Left ventricle myocardium inferior (tissue), 1 donor: ENCODE measurements at places on chromosomes 1 and 21. TPM values are rescaled to one million over a fixed set of nuclear protein-coding genes. Genes with fewer than 3 reads are reported as not detected.
A peak's percentile ranks its signal among the peaks of the same experiment; 100 is the strongest.

Gene DTL
- total RNA-seq, result 0.30 TPM

Gene KCTD3
- total RNA-seq, result 11.2 TPM

Gene KCNK2
- 0.08 TPM for total RNA-seq

Gene OR2L3
- total RNA-seq, result not detected

Gene GNAT2
- total RNA-seq, result not detected

DNA sequence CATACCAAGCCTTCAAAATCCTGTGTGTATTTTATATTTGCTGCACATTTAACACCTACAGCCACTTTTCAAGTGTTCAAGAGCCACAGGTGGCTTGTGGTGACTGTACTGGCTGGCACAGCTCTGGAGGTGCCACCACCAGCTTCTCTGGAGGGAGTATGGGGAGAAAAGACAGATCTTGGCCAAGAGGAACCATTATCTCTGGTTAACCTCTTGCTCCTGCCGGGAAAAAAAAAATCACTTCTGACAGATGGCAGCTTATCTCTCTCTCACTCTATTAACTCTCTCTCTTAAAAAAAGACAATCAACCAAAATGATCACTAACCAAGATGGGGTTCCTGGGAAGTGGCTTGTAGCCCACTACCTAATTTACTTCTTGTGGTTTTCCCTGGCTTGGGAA, 1.2 kb upstream of the RIIAD1 start:
- H3K27ac ChIP-seq, result peak overlapping the region; percentile 83
- peak overlapping the region; percentile 66 for H3K4me3 ChIP-seq
- peaks cover 57% of the 10 kb centered on the region for H3K4me1 ChIP-seq

DNA sequence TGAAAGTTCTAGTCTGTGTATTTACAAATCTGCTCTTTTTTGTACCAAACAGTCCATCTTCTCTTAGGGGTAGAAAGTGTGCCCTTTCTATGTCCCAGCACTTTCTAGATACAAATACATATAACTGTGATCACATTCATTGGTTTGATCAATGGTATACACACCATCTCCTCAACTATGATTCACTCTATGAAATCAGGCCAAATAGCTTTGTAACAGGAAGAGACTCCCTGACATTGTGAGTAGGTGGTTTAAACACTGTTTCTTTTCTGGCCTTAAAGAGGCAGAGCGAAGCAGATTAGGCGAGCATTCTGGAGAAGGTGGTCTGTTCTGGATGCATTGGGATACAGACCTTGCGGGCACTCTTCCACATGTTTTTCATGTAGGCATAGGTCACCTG, 39.3 kb upstream of the EXOSC10 start:
- no peak overlapping the region for H3K4me3 ChIP-seq
- H3K27ac ChIP-seq, result peak overlapping the region; percentile 45
- no peaks in the 10 kb centered on the region for H3K27me3 ChIP-seq
- DNase-seq, result no peak
- peaks cover 34% of the 10 kb centered on the region for H3K4me1 ChIP-seq

DNA sequence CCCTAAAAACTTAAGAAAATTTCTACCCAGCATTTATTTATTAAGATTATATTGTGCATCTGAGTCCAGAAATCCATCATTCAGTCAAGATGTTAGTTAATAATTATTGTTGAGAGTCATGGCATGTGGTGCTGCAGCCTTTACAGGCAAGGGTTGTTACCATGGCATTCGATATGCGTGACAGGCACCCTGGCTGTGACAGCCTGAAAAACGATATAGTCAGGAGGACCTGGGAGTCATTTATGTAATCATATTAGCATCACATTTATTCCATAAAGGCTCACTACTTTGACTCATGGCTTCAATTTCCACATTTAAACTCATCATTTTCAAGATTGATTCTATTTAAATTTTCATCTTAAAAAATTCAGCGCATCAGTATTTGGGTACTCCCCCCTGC, 68.0 kb downstream of the CACHD1 start:
- H3K36me3 ChIP-seq, result no peaks in the 10 kb centered on the region
- H3K4me3 ChIP-seq, result no peak overlapping the region
- H3K27ac ChIP-seq, result peak overlapping the region; percentile 70

- H3K27ac ChIP-seq, result peak overlapping the region; percentile 78
- H3K4me3 ChIP-seq, result no peak overlapping the region
- H3K27me3 ChIP-seq, result no peaks in the 10 kb centered on the region
- peaks cover 30% of the 10 kb centered on the region for H3K36me3 ChIP-seq
These were observed 32.8 kb upstream of the IL19 start for GRCh38 chr1:206737729-206738201.

DNA sequence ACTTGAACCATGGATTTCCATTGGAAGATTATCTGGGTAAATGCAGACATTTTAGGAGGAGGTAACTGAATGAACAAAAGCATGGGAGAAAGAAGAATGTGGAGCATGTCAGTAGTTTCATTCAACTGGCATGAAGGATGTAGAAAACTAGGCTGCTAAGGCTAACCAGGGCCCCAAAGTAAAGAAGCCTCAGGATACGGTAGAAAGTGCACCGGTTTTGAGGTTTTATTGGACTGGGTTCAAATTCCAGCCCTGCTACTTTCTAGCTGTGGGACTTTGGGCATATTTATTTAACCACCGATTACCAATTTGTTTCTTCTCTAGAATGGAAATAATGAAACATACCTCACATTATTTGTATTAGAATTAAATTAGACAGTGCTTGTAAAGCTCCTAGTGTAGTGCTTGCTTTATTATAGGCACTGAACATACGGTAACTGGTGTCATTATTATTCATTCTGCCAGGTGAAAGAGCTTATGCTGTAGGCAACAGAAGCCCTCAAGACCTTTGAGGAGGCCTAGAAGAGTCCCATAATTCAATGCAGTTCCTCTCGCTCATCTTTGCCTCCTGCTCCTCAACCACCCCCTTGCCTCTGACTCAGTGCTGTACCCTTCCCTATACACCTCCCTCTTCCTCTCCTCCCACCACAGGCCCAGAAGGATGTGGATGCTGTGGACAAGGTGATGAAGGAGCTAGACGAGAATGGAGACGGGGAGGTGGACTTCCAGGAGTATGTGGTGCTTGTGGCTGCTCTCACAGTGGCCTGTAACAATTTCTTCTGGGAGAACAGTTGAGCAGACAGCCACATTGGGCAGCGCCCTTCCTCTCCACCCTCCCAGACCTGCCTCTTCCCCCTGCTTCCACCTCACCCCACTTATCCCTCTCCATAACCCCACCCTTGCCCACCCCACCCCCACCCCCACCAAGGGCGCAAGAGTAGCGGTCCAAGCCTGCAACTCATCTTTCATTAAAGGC, 2.5 kb upstream of the CHTOP start:
- peak overlapping the region; percentile 100 for H3K27ac ChIP-seq
- no peak for DNase-seq
- peak overlapping the region; percentile 66 for H3K4me3 ChIP-seq
- H3K36me3 ChIP-seq, result peaks cover 12% of the 10 kb centered on the region
- H3K4me1 ChIP-seq, result peaks cover 92% of the 10 kb centered on the region
- no peaks in the 10 kb centered on the region for H3K27me3 ChIP-seq

DNA sequence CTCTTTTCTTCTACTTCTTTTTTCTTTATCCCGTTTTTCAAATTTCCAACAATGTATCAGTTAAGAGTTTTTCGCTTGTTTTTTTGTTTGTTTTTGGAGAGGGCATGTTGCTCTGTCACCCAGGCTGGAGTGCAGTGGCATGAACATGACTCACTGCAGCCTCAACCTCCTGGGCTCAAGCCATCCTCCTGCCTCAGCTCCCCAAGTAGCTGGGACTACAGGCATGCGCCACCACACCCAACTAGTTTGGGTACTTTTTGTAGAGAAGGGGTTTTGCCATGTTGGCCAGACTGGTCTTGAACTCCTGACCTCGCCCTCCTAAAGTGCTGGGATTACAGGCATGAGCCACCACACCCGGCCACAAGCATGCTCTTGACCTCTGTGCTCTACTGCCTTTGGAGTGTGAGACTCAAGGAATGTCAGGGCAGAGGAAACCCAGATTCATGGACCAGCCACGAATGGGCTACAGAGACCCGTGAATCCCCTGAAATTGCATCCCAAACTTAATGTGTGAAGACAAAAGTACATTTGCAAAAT, 65.1 kb upstream of the HSD17B7 start:
- H3K4me3 ChIP-seq, result no peak overlapping the region
- DNase-seq, result no peak
- no peak overlapping the region for H3K27ac ChIP-seq
- H3K36me3 ChIP-seq, result no peaks in the 10 kb centered on the region

DNA sequence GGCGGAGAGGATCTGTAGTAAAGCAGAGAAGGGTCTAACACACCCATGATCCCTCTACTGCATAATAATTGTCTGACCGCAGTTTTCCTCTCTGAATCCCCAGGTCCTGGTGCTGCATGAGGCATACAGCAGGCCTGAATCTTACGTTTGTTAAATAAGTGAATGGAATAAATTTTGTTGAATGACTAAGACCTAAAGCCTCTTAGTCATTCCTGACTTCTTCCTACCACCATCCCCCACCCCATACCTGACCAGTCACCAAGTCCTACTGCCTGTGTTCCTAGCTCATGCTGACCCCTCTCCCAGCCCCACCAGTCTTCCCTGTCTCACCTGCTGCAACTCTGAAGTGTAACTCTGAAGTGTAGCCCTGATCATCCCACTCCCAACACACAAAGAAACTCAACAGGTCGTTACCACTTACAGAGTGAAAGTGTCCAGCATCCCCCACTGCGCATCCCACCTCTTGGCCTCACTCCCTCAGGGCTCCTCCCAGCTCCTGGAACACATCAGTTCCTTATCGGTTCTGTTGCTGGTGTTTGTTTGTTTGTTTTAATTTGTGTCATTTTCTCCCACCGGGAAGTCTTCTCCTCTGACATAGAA, 9.7 kb downstream of the GJA5 start:
- H3K4me1 ChIP-seq, result peaks cover 31% of the 10 kb centered on the region
- H3K4me3 ChIP-seq, result no peak overlapping the region
- H3K27me3 ChIP-seq, result no peaks in the 10 kb centered on the region

GRCh38 chr1:232904131-232904530, 46.3 kb upstream of the NTPCR start:
- H3K4me1 ChIP-seq, result peaks cover 27% of the 10 kb centered on the region
- H3K27me3 ChIP-seq, result no peaks in the 10 kb centered on the region
- H3K4me3 ChIP-seq, result no peak overlapping the region
- DNase-seq, result no peak

DNA sequence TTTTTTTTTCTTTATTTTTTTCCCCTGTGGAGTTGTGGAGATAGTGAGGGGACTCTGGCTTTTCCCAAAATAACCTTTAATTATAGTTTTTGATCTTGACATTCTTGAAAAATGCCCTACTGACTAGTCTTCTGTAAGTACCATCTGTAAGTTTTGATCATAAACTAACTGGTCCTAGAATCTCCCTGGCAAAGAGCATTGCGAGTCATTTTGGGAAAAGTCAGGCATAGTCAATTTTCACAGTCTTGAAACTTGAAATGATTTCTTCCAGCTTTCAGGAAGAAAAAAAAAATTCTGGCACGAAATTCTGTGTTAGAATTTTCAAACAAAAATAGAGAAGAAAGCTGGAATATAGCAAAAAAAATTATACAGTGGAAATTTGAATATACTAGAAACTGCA, 181.2 kb upstream of the SNX7 start:
- no peak for DNase-seq
- H3K27me3 ChIP-seq, result no peaks in the 10 kb centered on the region
- no peak overlapping the region for H3K27ac ChIP-seq
- H3K4me3 ChIP-seq, result no peak overlapping the region
- no peaks in the 10 kb centered on the region for H3K36me3 ChIP-seq

GRCh38 chr21:35226968-35227744, 178.1 kb upstream of the RUNX1 start:
- H3K36me3 ChIP-seq, result no peaks in the 10 kb centered on the region
- no peak overlapping the region for H3K27ac ChIP-seq
- no peak overlapping the region for H3K4me3 ChIP-seq
- no peak for DNase-seq
- peaks cover 39% of the 10 kb centered on the region for H3K4me1 ChIP-seq

GRCh38 chr1:165144757-165145397, 211.6 kb downstream of the LMX1A start:
- H3K4me1 ChIP-seq, result no peaks in the 10 kb centered on the region
- no peaks in the 10 kb centered on the region for H3K36me3 ChIP-seq
- H3K27ac ChIP-seq, result no peak overlapping the region
- no peak overlapping the region for H3K4me3 ChIP-seq
- peak; percentile 21 for DNase-seq
- H3K27me3 ChIP-seq, result peaks cover 85% of the 10 kb centered on the region

DNA sequence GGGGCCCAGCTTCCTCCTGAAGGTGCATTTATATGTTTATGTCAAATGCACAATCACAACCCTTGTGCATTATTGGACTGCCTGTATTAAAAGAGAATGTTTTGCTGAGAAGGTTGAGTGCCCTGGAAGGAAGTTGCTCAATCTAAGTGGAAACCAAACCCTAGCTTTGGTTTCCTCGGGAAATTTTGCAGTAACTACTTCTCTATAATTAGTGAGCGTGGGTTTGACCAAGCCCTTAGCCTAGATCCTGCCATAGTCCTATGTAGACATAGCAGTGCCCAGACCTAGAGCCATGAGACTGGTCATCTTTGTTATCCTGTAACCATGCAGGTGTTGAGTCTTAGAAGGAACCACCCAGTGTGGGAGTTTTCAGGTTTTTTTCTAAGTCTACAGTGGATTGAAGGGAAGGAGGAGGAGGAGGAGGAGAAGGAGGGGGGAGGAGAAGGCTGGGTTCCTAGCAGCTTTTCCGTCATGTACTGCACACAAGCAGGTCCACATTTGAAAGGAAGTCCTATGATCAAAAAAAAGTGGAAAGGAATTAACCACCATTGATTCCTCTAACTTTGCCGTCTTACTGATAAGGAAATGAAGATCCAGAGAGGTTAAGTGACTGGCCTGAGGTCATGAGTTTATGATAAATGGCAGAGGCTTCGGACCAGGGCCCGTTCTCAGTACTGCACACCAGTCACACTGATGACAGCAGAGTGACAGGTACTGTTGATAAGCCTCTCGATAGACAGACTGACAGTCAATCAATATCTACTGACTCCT, 72.2 kb upstream of the LYST start:
- H3K27me3 ChIP-seq, result no peaks in the 10 kb centered on the region
- peaks cover 30% of the 10 kb centered on the region for H3K4me1 ChIP-seq
- DNase-seq, result no peak
- no peaks in the 10 kb centered on the region for H3K36me3 ChIP-seq
- peak overlapping the region; percentile 70 for H3K27ac ChIP-seq

GRCh38 chr1:54623216-54624007, at the start of gene FAM151A:
Gene FAM151A (minus strand): TSS chr1:54623525. CDS start chr1:54623395, 130 bp downstream.
- peaks cover 5% of the 10 kb centered on the region for H3K27me3 ChIP-seq
- no peaks in the 10 kb centered on the region for H3K36me3 ChIP-seq
- H3K4me3 ChIP-seq, result no peak within 1 kb of the TSS
- H3K27ac ChIP-seq, result peak within 1 kb of the TSS; percentile 44
- peaks cover 17% of the 10 kb centered on the region for H3K4me1 ChIP-seq

DNA sequence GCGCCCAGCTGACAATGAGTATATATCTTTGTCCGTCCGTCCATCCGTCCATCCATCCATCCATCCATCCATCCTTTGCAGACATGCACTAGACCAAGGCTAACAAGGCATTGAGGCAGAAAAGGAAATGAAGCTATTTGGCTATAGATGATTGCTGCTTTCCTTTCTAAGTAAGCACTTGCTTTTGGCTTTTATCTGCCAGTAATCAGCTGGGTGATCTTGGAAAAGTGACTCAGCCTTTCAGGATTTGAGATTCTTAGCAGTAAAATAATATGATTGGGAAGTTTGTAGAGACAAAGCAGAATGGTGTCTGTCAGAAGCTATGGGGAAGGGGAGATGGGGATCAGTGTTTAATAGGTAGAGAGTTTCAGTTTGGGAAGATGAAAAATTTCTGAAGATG, 22.7 kb downstream of the ZFYVE9 start:
- no peaks in the 10 kb centered on the region for H3K36me3 ChIP-seq
- DNase-seq, result no peak
- H3K27me3 ChIP-seq, result no peaks in the 10 kb centered on the region
- peaks cover 11% of the 10 kb centered on the region for H3K4me1 ChIP-seq
- no peak overlapping the region for H3K4me3 ChIP-seq
- no peak overlapping the region for H3K27ac ChIP-seq
